ENCODE measurements at places on chromosomes 11 and 22. TPM values are rescaled to one million over a fixed set of nuclear protein-coding genes. Genes with fewer than 3 reads are reported as not detected.

DNA sequence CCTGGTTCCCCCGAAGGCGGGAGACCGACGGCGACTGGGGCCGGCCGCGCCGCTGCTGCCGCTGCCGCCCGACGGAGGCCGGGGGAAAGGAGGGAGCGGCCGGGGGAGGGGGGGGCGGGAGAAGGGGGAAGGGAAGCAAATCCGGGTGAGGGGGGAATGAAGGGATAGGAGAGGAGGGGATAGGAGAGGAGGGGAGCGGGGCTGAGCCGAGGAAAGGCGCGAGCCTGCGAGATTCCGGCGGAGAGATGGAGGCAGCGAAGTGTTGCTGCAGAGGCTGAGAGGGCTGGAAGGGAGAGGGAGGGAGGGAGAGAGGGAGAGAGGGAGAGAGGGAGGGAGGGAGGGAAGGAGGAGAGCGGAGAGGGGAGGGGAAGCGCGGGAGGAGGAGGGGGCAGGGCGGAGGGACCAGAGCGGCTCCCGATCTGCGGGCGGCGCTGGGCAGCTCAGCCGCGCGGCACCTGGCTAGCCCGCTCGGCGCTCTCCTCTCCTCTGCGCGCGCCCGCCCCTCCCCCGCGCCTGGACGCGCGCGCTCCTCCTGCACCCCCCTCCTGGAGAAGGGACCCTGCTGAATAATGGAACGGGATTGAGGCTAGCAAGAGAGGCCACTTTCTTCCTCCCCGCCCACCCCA, 52.3 kb downstream of the SLC22A12 start:
- H3K27me3 ChIP-seq = peaks cover 27% of the 10 kb centered on the region
- H3K4me3 ChIP-seq = no peak overlapping the region
- no peak overlapping the region for H3K27ac ChIP-seq
- peaks cover 4% of the 10 kb centered on the region for H3K4me1 ChIP-seq
- no peaks in the 10 kb centered on the region for H3K36me3 ChIP-seq
- no peak for DNase-seq

DNA sequence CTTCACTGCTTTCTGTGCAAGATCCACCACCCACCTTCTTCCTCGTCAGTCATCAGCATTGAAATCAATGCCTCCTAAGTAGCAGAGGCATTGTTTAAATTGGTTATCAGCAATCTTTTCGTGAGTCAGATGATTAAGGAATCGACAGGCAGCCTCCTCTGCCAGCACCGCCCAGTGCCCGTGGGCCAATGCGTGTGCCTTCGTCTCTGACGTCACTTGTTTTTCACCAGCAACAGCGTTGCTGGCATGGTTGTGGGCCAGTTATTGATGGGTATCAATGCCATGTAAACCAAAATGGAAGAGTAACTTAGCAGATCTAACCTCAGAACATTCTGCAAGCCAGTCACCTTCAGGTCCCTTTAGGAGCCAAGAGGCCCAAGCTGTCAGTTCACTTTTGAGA, 69.6 kb downstream of the BARX2 start:
- no peaks in the 10 kb centered on the region for H3K27me3 ChIP-seq
- no peak overlapping the region for H3K4me3 ChIP-seq
- no peaks in the 10 kb centered on the region for H3K4me1 ChIP-seq
- no peak for DNase-seq
- no peaks in the 10 kb centered on the region for H3K36me3 ChIP-seq

DNA sequence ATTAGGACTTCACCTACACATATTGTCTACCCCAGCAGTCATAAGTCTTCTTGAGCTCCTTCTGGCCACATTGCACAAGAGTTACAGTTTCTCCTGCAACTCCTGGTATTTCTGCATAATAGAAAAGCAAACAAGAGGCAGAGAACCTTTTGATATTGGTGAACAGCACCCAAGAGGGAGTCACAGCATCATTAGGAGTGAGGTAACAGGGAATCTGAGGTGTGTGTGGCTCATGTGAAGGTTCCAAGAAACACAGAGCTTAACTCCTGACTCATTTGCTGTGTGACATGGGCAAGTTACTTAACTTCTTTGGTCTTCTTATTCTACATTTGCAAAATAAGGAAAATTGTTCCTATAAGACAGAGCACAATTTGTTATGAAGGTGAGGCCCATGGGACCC, 374.6 kb downstream of the INSC start:
- no peak for DNase-seq
- no peak overlapping the region for H3K4me3 ChIP-seq
- no peak overlapping the region for H3K27ac ChIP-seq

DNA sequence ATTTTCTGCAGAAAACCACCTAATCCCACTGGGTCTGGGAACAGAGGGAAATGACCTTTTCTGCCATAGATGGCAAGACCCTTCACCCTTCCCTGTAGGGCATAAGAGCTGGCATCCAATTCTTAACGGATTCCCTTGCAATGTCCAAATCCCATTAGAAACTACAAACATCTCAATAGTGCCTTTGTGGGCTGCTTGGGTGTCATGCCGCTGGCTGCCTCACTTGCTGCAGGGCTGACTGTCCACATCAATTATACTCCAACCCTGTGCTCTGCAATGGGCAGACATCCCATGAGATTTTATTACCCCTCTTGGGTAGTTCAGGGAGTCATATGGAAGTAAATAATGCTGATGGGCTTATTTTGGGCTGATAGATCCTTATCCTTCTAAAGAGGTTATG, 7.3 kb downstream of the GRAP2 start:
- no peaks in the 10 kb centered on the region for H3K27me3 ChIP-seq
- H3K4me1 ChIP-seq = peaks cover 77% of the 10 kb centered on the region
- H3K27ac ChIP-seq = peak overlapping the region; percentile 75
- H3K36me3 ChIP-seq = no peaks in the 10 kb centered on the region

DNA sequence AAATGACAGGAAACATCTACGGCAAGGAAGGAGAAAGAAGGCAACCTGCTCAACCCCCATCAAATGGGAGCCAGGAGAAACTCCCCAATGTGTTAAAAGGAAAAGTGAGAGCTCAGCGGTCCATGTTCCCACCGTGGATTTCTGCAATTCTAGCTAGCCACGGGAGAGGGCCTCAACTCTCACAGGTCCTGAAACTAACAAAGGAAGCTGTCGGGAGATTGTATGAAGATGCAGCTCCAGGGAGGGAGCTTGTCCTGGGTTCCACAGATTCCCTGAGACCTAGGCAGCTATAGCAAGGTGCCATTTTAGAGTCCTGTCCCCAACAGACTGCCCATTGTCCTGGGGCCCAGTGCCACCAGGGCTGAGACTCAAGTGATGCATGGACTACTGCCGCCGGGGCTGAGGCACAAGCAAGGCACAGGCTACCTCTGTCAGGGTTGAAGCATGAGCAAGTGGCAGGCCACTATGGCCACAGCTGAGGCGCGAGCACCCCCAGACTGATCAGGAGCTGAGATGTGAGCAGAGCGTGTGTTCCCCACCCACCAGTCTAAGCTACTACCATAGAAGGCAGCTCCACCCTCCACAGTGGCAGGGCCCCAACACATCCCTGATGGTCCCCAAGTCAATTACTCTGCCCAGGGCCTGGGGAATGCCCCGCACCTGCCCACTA, 31.3 kb downstream of the RSF1 start:
- no peaks in the 10 kb centered on the region for H3K27me3 ChIP-seq
- no peak overlapping the region for H3K27ac ChIP-seq
- peaks cover 50% of the 10 kb centered on the region for H3K4me1 ChIP-seq
- no peak overlapping the region for H3K4me3 ChIP-seq
- no peak for DNase-seq
- H3K36me3 ChIP-seq = no peaks in the 10 kb centered on the region

- H3K27ac ChIP-seq = peak overlapping the region; percentile 96
- peak overlapping the region; percentile 8 for H3K4me3 ChIP-seq
- H3K4me1 ChIP-seq = peaks cover 100% of the 10 kb centered on the region
Observed at GRCh38 chr11:35158701-35159510, 19.9 kb downstream of the CD44 start.

DNA sequence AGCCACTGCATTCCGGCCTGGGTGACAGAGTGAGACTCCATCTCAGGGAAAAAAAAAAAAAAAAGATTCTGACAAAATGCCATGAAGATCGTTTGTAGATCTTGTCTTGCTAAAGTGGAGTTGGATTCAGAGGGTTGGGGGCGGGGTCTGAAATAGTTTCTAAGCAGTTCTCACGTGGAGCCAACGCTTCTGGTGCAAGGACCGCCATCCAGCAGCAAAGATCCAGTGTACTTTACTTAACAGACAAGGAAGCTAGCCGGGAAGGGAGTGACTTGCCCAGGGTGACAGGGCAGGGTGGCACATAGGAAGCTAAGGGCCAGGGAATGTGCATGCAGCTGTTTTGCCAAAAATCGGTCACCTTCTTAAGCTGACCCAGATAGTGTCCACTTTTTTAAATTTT, 27.4 kb downstream of the APOL1 start:
- H3K4me1 ChIP-seq = peaks cover 15% of the 10 kb centered on the region
- H3K4me3 ChIP-seq = no peak overlapping the region
- no peaks in the 10 kb centered on the region for H3K27me3 ChIP-seq

DNA sequence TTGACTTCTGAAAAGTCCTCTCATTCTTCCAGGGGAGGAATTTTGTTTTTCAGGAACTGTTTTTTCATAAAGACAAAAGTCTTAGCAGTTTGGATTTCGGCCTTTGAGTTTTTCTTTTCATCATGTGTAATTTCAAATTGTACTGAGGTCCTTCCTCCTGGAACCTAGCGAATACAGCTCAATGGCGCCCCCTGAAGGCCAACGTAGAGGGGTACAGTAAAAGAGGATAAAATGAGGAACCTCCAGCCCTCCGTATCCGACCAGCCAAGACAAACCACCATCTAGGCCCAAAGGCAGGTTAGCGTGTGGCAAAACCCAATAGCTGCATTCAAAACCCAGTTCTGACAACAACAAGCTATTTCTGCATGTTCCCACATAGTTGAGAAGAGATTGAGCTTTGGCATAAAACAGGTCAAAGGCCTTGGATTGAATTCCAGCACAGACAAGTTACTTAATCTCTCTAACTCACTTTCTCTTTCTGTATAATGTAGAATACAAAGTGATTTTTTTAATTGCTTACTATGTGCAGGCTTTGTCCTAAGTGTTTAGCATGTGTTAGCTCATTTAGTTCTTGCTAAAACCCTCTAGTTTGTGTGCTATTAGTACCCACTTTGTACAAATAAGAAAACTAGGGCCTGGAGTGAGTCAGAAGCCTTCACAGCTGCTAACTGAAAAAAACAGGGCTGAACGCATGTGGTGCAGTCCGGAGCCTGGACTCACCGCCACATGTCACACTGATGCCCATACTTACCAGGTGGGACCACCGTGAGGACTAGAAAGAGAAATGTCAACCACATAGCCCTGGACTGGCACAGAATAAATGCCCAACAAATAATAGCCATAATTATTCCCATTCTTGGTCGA, 43.2 kb upstream of the ETS1 start:
- no peaks in the 10 kb centered on the region for H3K27me3 ChIP-seq
- peak overlapping the region; percentile 49 for H3K27ac ChIP-seq
- peak; percentile 86 for DNase-seq
- H3K36me3 ChIP-seq = no peaks in the 10 kb centered on the region

GRCh38 chr11:13826505-13827278, 135.8 kb upstream of the SPON1 start:
- H3K36me3 ChIP-seq = no peaks in the 10 kb centered on the region
- H3K4me1 ChIP-seq = no peaks in the 10 kb centered on the region
- no peaks in the 10 kb centered on the region for H3K27me3 ChIP-seq
- no peak overlapping the region for H3K27ac ChIP-seq

DNA sequence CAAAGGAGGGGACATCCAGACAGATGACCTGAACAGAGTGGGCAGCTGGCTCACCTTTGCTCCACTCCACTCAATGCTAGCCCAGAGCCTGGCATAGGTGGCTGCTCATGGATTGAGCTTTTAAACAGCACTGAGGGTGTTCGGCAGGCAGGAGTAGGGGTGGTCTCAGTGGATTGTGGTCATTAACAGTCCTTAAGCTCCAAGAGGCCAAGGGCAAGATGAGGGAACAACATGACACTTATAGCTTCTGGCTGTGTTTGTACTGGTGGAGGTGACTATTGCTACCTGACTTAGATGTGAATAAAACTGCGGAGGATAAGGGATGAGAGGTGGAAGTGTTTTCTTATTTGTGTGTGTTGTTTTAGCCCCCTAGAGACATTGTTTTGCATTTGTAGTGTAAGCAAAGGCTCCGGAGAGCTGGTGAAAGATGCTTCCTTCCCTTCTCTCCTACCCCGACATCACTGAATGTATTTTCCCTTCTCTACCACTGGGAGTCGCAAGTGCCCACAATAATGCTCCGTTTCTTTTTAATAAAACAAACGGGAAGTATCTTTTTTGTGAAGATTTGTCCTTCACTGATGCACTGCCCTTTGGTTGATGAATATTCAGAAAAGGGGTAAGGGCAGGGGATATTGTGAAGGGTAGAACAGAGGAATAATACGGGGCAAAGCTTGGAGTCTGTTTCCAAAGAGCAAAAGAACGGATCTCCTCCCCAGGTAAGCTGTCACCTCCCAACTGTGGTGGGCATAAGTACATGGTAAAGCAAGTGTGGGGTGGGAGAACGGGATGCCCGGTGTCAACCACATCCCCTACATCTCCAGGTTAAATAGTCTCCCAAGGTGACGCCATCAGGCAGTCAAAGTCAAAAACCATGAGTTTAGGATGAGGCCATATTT, 27.5 kb upstream of the MTNR1B start:
- H3K36me3 ChIP-seq = no peaks in the 10 kb centered on the region
- no peak overlapping the region for H3K4me3 ChIP-seq
- H3K27ac ChIP-seq = no peak overlapping the region
- H3K4me1 ChIP-seq = no peaks in the 10 kb centered on the region
- H3K27me3 ChIP-seq = no peaks in the 10 kb centered on the region

Gene TBCEL
- 22.4 TPM for total RNA-seq

Gene OR8D1
- total RNA-seq = not detected

Gene APOL3
- total RNA-seq = 213 TPM
